ENCODE measurements at places on chromosomes 1 and 21. TPM values are rescaled to one million over a fixed set of nuclear protein-coding genes. Genes with fewer than 3 reads are reported as not detected.

The RGSL1 gene
- not detected for total RNA-seq

The HHAT gene
- 1.6 TPM for total RNA-seq

The DCST1 gene
- not detected for total RNA-seq

The S100A5 gene
- total RNA-seq = not detected

The C1orf115 gene
- total RNA-seq = 35.1 TPM

The VAV3 gene
- total RNA-seq = 1.1 TPM

The GNAT2 gene
- 0.42 TPM for total RNA-seq

The SFT2D2 gene
- total RNA-seq = 32.5 TPM

The APCS gene
- not detected for total RNA-seq

The GIPC2 gene
- 26.1 TPM for total RNA-seq

The ABCA4 gene
- 2.4 TPM for total RNA-seq

The CAPN8 gene
- total RNA-seq = not detected

The PANK4 gene
- total RNA-seq = 28.4 TPM

The TSPEAR gene
- total RNA-seq = not detected

The LTN1 gene
- 29.5 TPM for total RNA-seq

The TOMM20 gene
- total RNA-seq = 83.4 TPM

The BTG2 gene
- 51.9 TPM for total RNA-seq

The YOD1 gene
- 10.4 TPM for total RNA-seq

The DDX59 gene
- 12.6 TPM for total RNA-seq

The GPA33 gene
- total RNA-seq = not detected

The CTSE gene
- 0.07 TPM for total RNA-seq

The ABCG1 gene
- total RNA-seq = 37.8 TPM

The CTPS1 gene
- 42.6 TPM for total RNA-seq

The CHIA gene
- not detected for total RNA-seq

The AADACL4 gene
- total RNA-seq = not detected

The SUCO gene
- 21.8 TPM for total RNA-seq

The NRIP1 gene
- 30.7 TPM for total RNA-seq

The SOX13 gene
- total RNA-seq = 9.1 TPM

The OR2M3 gene
- total RNA-seq = not detected

The UQCRHL gene
- 4.7 TPM for total RNA-seq

The OR2T27 gene
- not detected for total RNA-seq

The OR2L5 gene
- total RNA-seq = not detected

The CTTNBP2NL gene
- 34.1 TPM for total RNA-seq

The GMEB1 gene
- 12.7 TPM for total RNA-seq

The SPRR2B gene
- total RNA-seq = not detected

The TRIM17 gene
- total RNA-seq = not detected

The SCMH1 gene
- total RNA-seq = 12.5 TPM

The SMG5 gene
- total RNA-seq = 47.6 TPM

The SCYL3 gene
- total RNA-seq = 5.7 TPM
